RPMI8226 (cell line): ENCODE measurements at places on chromosomes 16 and 17.

DNA sequence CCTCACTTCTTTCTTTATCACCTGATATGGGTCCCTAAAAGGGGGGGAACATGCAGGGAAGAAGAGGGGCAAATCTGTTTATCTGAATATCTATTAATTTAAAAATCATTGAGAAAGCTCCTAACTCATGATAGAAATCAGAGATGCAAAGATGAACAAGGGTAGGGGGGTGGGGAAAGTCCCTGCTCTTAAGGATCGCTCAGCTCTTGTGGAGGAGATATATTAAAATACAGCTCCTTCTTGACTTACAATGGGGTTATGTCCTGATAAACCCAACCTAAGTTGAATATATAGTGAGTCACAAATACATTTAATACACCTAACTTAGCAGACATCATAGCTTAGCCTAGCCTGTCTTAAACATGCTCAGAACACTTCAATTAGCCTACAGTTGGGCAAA lies 237.5 kb downstream of the MAF start:
- no peak for DNase-seq

DNA sequence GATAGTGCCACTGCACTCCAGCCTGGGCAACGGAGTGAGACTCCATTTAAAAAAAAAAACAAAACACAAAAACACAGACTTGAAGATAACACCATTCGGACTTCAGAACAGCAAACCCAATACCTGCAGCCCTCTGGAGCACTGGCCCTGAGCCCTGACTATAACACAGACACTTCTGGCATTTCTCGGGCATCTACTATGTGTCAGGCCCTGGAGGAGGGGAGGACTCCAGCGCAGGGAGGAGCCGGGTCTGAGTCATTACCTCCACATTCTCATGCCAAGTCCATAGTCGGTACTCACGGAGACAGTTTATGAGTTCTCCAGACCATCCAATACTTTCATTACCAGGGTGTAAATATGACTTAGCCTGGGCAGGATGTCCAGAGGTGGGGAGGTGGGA lies 48.8 kb downstream of the PITPNM3 start:
- DNase-seq: no peak

- no peak for DNase-seq
Measured at GRCh38 chr16:65463652-65464260, 341.9 kb upstream of the CDH11 start.

- no peak for DNase-seq
Measured at GRCh38 chr16:13333336-13333735, 431.9 kb downstream of the SHISA9 start.

DNA sequence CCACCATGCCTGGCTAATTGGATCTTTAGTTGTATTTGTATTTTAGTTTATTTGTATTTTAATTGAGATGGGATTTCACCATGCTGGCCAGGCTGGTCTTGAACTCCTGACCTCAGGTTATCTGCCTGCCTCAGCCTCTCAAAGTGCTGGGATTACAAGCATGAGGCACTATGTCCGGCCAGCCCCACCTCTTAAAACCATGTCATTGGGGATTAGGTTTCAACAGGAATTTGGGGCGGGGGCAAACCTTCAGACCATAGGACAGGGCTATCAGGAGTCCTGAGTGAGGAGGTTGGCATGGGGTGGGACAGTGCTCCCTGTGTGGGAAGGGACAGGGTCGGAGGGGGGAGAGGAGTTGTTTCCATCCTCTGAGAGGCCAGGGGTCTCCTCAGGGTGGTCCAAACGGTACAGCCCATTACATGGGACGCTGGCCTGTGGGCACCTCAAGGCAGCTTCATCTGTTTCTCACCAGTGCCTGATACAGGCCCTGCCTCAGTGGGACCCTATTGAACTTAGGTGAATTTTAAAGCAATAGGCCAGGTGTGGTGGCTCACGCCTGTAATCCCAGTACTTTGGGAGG lies 21.6 kb downstream of the GAA start:
- DNase-seq: no peak

DNA sequence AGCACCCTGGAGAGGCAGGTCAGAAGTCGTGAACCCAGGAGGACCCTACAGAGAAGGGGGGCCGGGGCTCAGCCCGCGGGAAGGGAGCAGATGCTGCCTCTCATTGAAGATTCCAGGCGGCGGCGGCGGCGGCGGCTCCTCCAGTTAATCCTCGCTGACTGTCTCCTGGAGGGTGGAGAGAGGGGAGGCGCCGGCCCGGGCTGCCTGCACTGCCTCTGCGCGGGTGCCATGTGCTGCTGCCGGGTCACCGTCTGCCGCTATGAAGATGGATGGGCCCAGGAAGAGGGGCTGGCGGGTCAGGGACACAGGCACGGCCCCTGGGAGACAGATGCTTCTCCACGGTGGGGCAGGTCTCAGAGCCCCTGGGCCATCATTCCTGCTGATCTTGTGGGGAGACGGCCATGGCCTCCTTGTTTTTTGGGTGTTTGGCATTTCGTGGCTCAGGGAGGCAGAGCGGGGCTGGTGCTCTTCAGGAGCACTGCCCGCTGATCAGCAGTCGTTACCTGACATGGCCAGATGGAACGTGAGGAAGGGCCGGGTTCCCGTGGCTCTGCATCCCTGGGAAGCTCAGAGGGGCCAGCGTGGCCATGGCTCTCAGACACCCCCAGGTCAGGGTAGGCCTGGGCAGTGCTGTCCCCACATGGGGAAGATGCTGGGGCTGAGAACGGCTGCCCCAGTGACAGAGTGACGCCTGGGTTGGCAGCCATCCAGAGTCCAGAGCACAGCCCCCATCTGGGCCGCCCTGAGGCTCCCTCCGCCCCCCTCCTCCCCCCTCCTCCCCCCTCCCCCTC lies 36.1 kb downstream of the GINS2 start:
- DNase-seq: peak; percentile 35

DNA sequence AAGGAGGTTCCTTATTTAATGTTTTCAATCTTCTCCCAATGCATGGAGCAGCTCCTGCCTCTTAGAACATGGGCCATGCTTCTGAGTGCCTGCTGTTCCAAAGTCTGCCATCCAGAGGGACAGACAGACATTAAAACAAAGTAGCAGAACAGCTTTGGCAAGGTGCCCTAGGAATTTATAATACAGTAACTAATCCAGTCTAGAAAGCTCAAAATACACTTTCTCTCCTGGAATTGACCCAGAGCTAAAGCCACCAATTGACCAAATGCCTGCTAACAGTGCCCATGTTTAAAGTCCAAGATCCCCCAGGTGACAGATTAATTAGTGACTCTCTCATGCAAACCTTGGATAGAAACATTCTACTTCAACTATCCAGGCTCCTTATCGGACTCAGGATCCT lies 11.1 kb upstream of the CHRNE start:
- DNase-seq: no peak

- DNase-seq: peak; percentile 52
Measured at GRCh38 chr17:28949185-28950016, 1.9 kb downstream of the PHF12 start.

GRCh38 chr16:89330177-89330856 lies 112.8 kb downstream of the ZNF778 start:
- DNase-seq: no peak

DNA sequence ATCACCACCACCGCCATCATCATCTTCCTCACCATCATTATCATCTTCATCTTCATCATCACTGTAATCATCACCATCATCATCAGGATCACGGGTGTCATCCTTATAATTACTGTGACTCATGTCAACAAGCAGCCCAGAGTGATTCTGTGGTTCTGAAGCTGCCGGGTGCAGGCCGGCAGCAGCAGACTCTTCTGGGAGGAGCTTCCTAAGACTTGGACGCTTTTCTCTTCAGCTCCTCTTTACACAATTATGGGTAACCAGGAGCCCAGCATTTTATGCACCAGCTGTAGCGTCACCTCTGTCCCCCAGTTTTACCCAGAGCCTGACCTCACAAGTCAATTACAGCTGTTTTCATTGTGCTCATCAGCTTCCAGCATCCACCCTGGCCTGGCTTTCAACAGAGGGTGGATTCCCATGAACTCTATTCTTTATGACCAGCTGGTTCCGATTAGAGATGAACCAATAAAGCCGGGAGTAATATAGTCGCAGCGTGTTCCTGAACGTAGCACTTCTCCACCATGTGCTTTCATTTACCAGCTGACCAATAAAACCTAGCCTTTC lies 275.8 kb downstream of the FOXL1 start:
- DNase-seq: no peak

GRCh38 chr17:69173118-69173517 lies 31.4 kb upstream of the ABCA6 start:
- no peak for DNase-seq

DNA sequence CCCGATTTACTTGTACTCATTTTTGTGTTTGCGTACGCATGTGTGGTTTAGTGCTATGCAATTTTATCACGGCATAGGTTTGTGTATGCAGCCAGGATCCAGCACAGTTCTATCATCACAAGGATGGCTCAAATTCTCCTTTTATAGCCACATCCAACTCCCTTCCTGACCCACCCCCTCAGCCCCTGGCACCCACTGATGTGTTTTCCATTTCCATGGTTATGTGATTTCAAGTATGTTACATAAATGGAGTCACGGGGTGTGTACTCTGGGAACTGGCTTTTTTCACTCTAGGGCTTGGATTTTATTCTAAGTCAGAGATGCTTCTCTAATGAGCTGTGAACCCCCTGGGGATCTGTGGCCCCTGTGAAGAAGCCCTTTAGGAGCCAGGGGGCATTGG lies 16.8 kb downstream of the IL4R start:
- no peak for DNase-seq

GRCh38 chr16:11291091-11291703 lies 10.1 kb upstream of the PRM1 start:
- no peak for DNase-seq

- no peak for DNase-seq
Measured at GRCh38 chr17:41718287-41718645, 6.1 kb downstream of the GAST start.

DNA sequence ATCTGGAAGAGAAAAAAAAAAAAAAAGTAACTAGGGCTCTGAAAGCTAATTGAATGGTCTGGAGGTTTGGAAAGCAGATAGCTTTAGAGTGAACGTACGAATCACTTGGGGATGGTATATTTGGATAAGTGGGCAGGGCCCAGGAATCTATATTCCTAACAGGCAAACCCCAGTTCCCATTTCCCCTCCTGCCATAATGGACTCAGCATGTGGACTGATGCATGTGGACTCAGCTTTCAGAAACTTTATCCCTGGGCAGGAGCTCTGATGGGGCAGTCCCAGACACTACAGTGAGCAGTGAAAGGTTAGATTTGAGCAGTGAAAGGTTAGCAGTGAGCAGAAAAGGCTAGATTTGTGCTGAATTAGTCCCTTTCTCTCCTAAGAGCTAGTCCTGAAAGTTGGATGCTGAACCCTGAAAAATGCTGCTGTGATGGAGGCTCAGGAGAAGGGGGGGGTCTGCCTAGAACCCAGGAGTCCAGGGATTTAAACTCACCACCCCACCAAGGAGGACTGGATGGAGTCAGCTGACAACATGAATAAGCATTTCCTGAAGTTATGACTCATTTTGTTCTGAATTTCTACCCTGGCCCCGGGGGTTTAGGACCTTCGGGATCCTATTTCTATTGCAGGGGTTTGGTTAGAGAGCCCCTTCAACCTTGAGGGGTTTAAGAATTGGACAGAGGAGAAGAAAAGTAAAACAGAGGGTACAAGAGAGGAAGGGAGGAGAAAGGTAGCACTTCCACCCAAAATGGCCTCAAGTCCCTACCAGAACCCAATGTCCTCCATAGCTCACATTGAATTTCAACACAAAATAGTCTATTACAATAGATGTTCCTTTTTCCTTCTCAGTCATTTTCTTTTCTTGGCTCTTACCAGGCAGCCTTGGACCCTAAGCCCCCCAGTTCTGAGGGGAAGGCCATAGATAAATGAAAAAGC lies 10.3 kb upstream of the FZD2 start:
- no peak for DNase-seq

DNA sequence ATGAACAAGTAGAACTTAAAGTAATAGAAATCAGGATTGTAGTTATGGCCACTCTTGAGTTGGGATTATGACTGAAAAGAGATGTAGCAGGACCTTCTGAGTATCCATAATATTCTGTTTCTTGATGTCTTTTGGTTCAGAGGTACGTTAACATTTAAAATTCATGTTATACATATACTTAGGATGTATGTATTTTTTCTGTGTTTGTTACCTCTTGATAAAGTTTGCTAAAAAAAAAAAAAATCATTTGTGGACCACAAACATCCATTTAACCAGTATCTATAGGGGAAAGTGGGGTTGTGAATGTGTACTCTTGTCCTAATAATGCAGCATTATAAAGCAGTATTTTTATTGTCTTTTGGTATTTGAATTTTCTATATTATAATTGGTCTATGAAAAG lies 65.6 kb downstream of the BCAS3 start:
- no peak for DNase-seq

DNA sequence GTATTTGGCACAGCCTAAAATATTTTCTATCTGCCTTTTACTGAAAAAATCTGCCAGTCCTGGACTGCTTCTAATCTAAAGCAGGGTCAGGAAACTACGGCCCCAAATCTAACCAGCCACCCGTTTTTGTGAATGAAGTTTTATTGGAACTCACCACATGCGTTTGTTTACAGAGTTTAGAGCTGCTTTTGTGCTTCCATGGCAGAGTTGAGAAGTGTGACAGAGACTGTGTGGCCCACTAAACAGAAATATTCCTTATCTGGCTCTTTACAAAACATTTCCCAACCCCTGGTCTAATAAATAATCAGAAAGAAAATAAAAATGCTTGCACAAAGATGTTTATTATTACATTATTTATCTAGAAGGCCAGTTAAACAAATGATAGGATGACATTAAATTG lies 110.2 kb downstream of the COPRS start:
- DNase-seq: no peak

GRCh38 chr17:76428511-76428910 lies 24.4 kb downstream of the UBE2O start:
- no peak for DNase-seq

GRCh38 chr17:5706577-5707210 lies 122.4 kb upstream of the NLRP1 start:
- peak; percentile 53 for DNase-seq

GRCh38 chr16:88339930-88340754 lies 42.6 kb upstream of the ZNF469 start:
- DNase-seq: no peak

DNA sequence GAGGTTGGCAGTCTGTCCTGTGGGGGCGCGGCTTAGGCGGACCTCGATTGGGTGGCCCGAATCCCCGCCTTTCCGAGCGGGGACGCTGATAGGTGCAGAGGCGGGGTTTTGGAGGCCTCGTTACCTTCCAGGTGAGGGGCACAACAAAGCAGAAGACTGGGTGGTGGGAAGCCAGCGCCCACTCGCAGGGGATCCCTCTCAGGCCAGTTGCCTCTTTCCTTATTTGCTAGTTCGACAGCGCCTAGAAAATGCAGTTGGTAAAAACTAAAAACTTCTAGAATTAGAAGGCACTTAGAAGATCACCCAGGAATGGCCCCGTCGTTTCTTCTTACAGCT lies 730 bp downstream of the KAT7 start:
- no peak for DNase-seq

- peak; percentile 90 for DNase-seq
Measured at GRCh38 chr17:81865733-81866439, 5.3 kb downstream of the ARHGDIA start.
